Thoracic aorta (tissue), 2 donors: ENCODE measurements at places on chromosomes 7 and 10. TPM values are rescaled to one million over a fixed set of nuclear protein-coding genes. Genes with fewer than 3 reads are reported as not detected.

DNA sequence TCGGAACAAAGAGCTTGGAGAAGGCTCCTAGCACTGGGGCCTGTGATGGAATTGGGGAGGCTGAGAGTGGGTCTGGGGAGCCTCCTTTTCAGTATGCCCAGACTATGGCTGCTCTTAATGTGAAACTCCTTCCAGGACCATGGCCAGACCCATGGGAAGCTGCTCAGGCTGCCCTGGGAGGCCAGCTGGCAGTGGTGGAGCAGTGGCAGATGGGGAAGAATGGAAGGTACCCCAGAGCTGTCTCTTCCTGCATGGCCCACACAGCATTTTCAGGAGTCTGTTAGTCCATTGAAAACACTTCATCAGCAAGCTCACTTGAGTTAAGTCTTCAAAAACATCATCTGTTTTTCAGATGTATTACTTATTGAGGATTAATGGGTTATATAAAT, 18.5 kb downstream of the NACAD start:
- no peak for DNase-seq

DNA sequence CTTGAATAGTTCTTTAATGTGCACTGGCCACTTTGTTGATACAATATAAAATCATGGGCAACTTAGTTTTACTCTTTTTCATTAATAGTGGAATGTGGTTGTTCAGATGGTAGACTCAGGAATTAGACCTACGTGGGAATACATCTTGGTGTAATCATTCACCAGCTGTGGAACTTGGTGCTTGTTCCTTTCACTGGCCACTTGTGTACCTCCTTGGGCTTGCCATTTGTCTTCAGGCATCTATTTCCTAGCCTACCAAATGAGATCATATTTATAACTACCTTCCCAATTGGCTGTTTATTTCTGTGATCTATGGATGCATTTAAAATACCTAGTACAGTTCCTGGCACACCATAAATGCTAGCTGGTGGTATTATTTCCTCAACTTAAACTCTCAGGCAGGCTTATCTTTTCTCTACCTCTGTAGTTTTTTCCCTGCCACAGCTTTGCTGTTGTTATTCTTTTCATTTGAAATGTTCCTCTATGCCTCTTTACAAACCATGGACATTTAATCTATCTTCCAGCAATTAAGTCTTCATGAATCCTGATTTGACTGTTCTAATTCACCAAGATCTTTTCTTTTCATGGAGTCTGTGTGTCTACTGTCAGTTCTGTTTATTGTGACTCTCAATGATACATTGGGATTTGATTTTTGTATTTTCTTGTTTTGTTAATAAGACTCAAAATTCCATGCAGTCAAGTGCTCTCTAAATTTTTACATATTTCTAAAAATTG, 113.0 kb downstream of the ADAM22 start:
- no peak for DNase-seq

DNA sequence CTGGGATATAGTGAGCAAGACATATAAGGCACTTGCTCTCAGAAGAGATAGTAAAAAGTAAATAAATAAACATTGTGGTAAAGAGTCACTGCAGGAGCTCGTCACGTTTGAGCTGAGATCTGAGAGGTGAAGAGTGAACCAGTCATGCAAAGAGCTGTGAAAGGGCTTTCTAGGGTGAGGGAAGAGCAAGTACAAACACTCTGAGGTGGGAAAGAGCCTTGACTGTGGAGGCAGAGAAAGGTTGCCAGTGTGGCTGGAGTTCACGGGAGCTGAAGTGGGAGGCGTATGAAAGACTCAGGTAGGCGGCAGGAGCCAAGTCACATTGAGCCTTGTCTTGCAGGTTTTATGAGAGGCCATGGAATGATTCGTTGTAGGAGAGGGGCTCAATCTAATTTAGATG, 141.0 kb downstream of the C1GALT1 start:
- no peak for DNase-seq

- no peak for DNase-seq
These were observed 46.2 kb downstream of the RGS10 start for GRCh38 chr10:119496273-119496672.

The TMEM178B gene
- 0.95 TPM for total RNA-seq

GRCh38 chr10:16964576-16965343, 147.5 kb upstream of the RSU1 start:
- no peak for DNase-seq

The STRIP2 gene
- not detected for total RNA-seq

The CACUL1 gene
- total RNA-seq, result 32.7 TPM

GRCh38 chr10:88041243-88042159, 178.1 kb downstream of the PTEN start:
- no peak for DNase-seq

The ACTR3C gene
- 6.4 TPM for total RNA-seq

The MRLN gene
- not detected for total RNA-seq

The GRID2IP gene
- total RNA-seq, result 0.14 TPM

DNA sequence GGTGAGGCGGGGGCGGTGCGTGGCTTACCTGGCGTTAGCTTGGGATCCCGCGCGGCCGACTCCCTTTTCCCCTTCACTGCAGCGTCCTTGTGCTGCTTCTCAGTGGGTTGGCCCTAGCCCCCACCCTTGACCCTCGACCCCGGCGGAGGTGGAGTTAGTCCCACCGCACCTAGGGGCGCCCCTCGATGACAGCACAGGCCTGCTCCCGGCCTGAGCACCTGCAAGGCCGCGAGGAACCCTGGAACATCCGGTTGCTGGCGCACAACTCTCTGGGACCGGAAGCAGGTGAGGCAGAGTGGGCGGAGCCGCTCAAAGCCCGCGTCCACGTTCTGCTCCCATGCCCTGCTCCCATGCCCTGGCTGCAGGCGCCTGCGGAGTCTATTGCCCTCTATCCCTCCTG, 266.9 kb downstream of the USP6NL start:
- no peak for DNase-seq

- DNase-seq, result no peak
These were observed 28.6 kb upstream of the BMPER start for GRCh38 chr7:33876596-33877274.

GRCh38 chr10:100182908-100183307, 2.9 kb downstream of the ERLIN1 start:
- DNase-seq, result no peak
